ENCODE measurements at places on chromosomes 16 and 17.

DNA sequence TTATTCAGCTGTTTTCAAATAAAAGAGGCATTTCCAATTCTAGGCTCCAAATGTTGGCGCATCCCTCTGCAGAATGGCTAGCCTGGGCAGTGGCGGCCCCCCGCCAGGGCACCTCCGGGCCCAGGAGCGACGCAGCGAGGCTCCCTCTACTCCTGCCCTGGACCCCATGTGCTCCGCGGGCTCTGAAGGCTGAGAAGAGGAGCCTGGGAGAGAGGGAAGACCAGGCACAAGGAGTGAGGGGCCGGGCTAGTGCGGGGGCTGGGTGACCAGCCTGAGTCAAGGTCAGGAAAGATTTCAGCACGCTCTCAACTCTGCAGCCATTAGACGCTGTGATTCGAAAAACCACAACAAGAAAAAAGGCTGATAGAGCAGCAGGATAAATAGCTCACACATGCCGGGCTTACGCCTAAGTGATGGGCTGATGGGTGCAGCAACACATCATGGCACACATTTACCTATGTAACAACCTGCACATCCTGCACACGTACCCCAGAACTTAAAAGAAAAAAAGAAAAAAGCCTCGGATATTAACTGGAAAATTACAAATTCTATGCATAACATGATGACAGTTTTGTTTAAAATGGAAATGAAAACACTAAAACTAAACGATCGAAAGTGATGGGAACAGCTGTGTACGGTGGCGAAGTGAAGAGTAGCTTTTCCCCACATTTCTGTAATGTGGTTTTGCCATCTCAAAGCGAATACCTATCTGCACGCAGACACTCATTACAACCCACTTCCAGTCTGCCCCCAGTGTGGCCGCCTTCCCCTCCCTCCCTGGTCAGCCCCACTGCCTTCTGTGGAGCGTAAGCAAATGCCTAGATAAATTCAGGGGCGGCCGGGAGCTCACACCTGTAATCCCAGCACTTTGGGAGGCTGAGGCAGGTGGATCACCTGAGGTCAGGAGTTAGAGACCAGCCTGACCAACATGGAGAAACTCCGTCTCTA, 44.4 kb downstream of the MAP1LC3B start:
- DNase-seq, result no peak

DNA sequence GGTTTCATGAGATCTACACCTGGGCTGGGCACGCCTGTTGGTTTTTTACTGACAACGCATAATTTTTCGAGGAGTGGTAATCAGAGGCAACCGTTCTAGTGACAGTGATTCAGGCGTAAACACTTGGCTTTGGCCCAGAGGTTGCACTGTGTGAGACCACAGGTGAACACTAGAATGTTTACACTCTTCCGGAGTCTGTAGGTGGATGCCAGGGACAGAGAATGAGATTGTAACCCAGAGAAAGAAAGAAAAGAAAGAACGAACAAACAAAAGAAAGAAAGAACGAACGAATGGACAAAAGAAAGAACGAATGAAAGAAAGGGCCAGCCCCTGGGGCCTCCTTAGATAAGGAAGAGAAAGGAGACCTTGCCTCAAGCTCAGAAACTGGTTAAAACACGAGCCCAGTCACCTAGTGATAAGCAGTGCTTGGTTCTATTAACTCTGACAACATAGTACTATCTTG, 113.2 kb downstream of the PRKCB start:
- DNase-seq, result no peak

DNA sequence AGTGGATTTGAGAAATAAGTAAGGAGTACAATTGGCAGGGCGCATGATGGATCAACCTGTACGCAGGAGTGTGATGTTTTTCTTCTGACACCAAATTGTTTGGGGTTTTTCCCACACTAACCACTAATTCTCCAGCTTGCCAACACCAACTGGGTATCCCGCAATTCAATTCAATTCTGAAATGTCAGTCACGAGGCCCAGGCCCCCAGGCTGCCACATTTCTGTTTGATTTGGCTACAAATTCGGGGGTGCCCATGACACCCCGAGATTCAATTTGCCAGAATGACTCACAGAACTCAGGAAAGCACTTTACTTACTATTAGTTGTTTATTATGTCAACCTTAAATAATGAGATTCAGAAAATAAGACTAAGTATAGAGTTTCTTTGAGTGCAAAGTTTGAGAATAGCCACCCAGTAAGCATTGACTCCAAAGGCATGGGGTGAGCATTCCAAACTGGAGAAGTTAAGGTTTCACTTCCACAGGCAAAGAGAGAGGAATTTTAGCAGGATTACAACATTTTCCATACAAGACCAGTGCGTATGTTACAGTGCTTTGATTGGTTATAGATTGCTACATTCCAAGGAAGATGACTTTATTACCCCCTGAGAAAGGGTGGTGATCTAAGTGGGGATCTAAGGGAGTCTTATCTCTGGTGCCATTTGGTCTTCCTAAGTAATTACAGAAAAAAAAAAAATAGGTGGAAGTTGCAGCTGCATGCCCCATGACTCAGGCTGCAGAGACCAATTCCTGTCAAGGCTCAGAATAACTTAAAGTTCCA, 11.5 kb downstream of the SLC46A1 start:
- DNase-seq, result no peak

GRCh38 chr17:61307905-61308886, 91.4 kb upstream of the TBX2 start:
- DNase-seq, result no peak

DNA sequence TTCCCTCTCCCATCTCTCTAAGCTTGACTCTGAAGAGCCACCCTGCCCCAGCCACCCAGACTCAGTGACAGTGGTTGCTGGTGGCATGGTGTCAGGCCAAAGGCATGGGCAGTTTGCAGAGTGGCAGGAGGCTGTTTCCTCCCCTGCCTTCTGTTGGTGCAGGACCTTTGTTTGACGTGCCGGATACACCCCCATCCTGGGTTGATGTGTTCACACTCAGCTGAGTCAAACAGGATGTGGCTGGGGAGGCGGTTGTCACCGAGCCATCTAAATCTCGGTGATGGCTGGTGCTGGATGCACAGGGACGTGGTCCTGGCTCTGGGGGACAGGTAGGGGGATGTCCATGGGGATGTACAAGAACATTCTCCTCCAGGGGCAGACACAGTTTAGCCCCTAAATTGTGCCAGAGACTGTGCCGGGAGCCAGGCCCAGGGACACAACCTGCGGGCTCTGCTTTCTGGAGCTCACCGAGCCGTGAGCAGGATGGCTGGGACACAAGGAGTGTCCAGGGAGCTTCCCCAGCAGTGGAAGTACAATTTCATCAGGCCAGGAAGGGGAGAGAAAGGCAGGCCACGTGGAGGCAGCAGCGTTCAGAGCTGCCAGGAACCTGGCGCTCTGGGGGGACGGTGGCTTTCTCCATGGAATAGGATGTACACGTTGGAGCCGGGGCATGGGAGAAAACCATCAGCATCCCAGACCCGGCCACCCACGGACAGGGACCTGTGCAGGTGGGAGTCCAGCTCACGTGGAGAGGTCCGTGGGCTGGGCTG, 264.2 kb downstream of the SEC14L1 start:
- peak; percentile 92 for DNase-seq

DNA sequence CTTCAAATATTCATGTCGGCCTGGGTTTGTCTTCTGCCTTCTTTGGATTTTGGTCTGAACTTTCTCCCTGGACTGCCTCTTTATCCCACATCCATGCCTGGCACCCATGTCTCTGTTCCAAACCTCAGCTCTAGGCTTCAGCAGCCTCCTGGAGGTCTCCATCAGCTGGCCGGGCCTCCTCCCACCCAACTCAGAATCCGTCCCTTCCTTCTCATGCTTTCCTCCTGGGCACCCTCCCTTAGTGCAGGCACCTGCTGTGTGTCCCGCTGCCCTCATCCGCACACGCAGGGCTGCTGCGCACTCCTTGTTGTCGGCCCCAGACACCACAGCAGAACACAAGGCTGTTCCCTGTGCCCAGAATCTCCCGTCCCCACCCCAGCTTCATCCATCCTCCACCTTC, 14.0 kb downstream of the LDHD start:
- no peak for DNase-seq

DNA sequence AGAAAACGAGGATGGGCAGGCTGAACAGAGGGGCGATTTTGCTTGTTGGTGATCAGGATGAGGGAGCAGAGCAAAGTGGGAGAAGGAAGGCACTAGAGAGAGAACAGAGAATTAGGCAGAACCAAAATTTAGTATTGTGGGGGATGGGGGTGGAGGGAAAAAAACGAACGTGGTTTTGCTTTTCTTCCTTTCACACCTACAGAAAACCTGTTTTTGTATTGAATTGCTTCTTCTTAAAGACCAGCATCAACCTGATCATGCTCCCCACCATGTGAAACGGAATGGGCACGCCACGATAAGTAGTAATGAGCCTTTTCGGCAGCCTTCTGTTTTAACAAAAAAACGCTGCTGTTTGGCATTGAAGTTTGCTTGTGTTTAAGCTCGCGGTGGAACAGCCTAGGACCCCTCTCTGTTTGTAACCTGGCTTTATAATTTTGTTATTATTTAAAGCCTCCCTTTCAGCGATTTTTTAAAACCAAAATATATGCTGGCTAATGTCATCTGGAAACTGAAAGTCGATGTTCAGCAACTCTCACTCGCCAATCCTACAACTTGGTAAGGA, 36.8 kb downstream of the ERCC4 start:
- peak; percentile 2 for DNase-seq

DNA sequence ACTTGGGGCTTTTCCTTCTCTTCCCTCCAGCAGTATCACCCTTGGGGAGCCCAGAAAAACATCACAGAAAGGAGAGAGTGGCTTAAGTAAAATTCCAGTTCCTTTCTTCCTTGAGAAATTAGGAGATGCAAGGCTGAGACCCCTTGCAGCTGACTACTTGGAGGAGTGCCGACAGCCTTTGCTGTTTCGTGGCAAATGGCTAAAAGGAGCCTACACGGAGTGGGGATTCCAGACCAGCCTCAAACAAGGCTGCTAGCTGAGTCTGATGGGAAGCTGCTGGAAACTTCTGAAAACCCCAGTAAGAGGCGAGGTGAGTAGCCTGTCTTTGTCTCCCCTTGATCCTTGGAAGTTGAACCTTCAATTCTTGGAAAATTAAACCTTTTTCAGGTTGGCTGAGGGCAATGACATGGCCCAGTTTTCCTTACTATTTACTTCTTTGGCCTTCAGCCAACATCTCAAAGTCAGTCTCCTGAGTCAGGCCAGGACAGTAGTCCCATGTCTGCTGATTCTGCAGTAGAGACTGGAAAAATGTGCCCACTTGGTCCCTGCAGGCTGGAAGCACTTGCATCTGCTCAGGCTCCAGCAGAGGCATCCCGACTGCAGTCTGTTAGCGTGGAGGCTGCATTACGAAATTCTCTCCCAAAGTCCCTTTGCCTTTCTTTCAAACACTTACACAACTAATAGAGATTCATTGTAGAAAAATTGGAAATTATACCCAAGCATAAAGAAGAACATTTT, 23.4 kb downstream of the SMIM36 start:
- DNase-seq, result no peak

DNA sequence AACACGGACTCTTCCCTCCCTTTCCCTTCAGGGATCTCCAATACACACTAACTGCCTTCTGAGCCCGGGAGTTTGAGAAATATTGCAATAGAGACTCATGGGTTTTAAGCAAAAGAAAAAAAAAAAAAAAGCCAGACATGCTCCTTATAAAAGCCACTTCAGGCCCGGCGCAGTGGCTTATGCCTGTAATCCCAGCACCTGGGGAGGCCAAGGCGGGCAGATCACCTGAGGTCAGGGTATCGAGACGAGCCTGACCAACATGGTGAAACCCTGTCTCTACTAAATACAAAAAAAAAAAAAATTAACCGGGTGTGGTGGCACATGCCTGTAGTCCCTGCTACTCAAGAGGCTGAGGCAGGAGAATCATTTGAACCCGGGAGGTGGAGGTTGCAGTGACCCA, 2.4 kb upstream of the HEXD start:
- no peak for DNase-seq

DNA sequence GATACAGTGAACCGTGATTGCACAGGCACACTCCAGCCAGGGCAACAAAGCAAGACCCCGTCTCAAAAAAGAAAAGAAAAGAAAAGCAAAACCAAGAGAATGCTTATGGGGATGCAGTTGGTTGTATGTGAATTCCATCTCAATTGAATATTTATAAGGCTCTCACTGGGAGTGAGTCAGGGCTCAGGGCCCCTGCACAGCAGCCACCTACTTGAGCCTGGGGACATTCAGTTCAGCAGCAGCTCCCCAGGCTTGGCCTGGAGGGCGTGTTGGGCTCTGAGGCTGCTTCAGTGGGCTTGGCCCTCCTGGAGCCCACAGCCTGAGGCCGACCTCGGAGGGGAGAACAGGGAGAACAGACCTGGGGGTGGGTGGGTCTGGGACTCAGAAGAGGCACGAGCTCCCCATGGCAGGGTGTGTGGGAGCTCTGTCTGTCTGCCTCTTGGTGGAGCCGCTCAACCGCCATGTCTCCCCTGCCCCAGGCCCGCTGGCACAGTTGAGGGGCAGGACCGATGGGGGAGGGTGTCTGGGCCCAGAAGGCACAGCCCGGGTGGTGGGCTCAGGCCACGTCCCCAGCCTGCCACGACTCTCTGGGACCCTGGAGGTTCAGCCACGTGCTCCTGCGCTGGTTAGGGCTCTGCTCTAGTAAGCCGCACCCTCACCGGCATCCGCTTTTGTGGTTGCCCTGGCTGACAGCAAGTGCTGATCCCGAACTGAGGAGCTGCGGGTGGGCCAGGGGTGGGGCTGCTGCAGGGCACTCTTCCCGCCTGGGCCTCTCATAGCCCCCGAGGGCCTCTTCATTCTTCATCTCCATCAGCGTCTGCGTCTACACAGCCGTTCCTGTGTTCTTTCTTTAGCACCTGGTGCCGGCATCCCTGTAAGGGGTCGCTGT, 24.8 kb downstream of the ZFPM1 start:
- DNase-seq, result peak; percentile 70

- DNase-seq, result no peak
Observed at GRCh38 chr16:66850115-66850815, 6.1 kb downstream of the CA7 start.

DNA sequence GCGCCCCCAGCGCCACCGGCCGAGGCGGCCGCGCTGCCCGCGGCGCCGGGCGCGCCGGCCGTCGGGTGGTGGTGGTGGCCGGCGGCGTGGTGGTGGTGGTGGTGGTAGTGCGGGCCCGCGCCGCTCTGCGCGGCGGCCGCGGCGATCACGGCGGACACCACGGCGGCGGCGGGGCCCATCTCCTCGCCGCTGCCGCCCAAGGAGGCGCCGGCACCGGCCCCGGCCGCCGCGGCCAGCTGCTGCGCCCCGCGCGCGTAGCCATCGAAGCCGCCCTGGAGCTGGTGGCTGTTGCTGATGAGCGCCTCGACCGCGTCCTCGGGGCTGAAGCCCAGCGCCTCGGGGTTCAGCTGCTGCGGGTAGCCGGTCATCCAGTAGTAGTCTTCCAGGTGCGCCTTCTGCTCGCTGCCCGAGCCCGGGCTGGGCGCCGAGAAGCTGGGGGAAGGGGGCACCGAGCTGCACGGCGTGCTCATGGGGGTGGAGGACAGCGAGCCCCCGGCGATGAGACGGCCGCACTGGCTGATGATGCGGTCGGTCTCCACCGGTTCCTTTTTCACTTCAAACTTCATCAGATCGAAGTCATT, 1.2 kb downstream of the MAF start:
- no peak for DNase-seq

GRCh38 chr17:29930409-29931010, 482 bp upstream of the SSH2 start:
- no peak for DNase-seq

Data from NB4 (cell line).